ENCODE measurements at places on chromosomes 1 and 21.

- DNase-seq = no peak
Observed at GRCh38 chr1:227892489-227893299, 55.0 kb downstream of the WNT9A start.

DNA sequence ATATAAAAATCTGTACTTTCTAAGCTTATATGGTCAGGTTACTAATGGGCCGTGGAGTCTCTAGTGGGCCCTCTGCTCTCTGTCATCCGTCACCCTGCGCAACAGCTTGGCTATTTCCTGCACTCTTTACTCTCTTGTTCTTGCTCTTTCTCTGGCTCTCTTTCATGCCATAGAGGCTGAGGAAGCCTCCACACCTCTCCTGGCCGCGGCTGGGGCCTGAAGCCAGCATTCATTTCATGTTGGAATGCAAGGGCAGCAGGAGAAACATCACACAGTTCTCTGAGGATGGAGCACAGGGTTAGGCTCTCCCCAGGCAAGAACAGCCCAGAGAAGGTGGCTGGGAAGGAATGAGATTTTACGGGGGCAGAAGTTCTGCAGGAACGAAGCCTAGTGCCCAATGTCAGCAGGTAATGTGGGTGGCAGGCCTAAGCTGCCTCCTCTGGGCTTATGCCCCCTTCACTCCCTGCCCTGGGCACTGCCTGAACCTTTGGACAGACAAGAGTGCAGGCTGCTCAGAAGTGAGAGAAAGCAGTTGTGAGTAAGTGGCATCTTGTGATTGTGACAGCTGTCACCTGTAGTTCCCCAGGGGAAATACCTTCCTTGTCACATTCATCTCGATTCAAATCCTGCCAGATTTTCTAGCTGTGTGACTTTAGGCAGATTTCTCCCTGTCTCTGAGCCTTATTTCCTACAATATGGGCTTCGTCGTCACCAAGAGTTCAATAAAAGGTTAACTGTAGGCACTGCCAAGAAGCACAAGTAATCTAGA is 3.6 kb upstream of the FHAD1 start:
- DNase-seq = no peak

DNA sequence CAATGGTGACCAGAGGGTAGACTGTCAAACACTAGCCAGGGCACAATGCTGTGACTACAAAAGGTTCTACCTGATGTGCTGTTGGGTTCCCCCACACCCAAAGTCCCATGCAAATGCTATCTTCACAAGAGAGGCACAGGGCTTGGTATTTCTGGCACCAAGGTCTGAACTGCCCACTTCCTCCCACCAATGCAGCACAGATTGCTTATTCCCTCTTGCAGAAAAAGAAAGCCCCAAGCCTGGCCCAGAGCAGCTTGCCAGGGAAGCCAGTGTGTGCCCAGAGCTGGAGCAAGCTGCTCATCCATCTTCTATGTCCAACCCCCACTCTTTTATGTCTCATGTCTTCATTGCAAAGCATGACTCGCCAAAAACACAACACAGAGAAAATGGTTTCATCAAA is 149.4 kb upstream of the CAMK1G start:
- DNase-seq = no peak

- DNase-seq = no peak
Observed at GRCh38 chr1:24435782-24436365, 20.3 kb downstream of the NIPAL3 start.

DNA sequence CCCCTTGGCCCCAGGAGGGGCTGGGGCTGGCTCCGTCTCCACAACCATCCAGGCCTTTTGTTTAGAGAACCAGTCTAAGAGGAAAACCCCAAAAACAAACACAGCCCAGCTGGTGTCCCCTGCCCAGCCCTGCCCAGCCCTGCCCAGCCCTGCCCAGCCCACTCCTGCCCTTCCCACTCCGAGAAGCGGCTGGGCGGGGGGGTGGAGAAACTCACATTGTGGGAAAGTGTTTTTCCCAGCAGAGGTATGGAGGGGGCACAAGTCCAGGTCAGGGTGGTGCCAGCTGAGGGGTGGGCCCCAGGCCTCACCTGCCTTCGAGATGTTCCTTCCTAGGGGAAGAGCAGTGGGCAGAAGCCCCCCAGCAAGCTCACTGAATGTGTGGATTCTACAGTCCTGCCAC is 10.0 kb upstream of the FAM131C start:
- peak; percentile 53 for DNase-seq

DNA sequence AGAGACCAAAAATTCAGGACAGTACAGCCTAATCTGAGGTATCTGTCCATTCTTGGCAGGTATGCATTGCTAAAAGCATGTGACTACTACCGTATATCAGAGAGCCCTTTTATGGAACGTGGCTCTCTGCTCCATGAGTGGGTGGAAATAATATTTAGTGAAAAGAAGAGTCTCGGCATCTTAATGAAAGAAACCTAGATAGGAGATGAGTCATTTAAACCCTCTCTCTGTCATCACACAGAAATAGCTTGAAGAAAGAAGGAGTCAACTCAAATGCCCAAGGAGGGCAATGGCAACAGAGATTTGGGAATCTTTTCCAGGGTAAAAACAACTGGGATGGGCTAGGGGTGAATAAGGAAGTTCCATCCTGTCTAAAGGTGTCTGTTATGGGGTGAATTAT is 528.2 kb downstream of the SMYD3 start:
- no peak for DNase-seq

DNA sequence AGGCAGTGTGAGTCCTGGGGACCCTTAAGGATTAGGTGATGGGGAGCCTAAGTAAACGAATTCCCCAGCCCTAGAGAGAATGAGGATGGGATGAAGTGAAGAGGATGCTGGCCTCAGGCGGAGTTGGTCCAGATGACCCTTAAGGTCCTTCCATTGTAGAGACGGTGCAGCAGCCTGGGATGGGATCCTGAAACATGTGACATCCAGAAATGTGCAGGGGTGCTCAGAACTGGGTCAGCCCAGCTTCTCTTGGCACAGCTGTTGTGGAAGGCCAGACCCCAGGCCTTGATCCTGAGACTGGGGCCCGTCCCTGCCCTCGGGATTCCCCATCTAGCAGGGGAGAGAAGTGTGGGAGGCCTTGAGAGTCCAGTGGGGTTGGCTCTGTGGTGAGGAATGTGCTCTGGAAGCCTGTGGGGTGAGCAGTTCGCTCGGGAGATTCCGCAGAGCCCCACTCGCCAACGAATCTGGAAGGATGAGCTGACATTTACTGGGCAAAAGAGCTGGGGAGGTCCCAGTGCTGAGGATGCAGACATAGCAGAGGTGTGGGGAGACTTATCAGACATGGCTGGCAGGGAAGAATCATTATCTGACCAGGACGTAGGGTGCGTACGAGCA is 28.1 kb downstream of the A3GALT2 start:
- no peak for DNase-seq

DNA sequence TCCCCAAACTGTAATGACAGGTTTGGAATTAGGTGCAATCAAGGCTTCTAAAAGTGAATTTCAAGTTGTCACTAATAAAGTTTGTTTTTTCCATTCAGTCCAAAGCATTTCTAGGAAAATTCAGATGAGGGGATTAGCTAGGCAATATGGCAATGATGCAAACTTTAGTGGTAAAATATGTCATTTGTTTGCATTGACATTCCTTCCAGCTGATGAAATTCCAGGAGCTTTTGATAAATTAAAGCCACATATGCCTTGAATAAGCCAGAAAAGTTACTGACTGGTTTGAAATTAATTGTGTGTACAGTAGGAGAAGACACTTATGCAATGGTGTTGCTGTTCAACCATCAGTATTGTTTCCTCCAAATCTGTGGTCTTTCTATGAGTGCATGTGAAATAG is 57.8 kb downstream of the MROH9 start:
- no peak for DNase-seq

GRCh38 chr1:84283381-84283780 is 18.1 kb upstream of the SAMD13 start:
- no peak for DNase-seq

- DNase-seq = no peak
Observed at GRCh38 chr1:172699111-172699510, 40.2 kb downstream of the FASLG start.

- no peak for DNase-seq
Observed at GRCh38 chr1:225896937-225897549, 8.1 kb upstream of the LEFTY1 start.

GRCh38 chr1:10387677-10388386 is 11.0 kb upstream of the PGD start:
- DNase-seq = no peak

GRCh38 chr21:46229923-46230260 is 1.3 kb upstream of the LSS start:
- no peak for DNase-seq

DNA sequence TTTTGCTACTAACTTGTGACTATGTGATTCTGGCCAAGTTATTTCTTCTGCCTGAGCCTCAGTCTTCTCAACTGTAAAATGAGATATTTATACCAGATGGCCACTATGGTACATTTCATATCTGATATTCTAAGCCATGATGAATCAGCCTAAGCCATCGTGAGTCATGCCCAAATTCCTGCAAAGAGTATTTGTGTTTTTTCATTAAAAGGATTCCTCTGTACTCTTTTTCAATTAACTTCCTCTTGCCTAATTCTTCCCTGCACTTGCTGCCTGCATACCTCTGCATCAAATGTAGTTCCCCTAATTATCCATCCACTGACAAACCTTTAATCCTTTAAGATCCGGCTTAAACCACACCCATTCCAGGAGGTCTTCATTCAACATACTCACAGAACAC is 575.1 kb upstream of the BEND5 start:
- no peak for DNase-seq

DNA sequence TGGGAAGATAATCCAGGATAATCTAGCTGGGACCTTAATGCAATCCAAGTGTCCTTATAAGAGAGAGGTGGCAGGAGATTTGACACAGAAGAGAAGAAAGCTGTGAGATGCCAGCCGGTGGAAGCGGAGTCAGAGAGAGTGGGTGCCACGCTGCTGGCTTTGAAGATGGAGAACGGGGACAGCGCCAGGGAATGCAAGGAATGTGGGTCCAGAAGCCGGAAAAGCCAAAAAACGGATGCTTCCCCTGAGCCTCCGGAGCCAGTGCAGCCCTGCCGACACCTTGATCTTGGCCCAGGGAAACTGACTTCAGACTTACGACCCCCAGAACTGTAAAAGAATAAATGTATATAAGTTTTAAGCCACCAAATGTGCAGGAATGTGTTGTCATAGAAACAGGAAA is 152.6 kb downstream of the ZNF281 start:
- DNase-seq = no peak

GRCh38 chr1:182350839-182351238 is 40.8 kb downstream of the GLUL start:
- DNase-seq = no peak

DNA sequence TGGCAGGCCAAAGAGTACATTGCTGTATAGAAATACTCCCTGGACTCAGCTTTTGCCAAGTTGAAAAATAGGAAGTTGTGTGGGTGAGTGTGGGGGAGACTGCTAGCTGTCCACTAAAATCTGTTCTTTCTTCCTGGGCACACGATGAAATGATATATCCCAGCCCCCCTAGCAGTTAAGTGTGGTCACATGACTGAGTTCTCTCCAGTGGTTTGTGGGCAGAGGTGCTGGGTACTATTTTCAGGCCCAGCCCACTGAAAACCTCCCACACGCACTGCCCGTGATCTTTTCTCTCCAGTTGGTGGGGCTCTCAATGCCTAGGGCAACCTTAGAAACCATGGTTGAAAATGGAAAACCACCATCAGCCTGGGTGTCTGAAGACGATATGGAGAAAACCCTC is 119.7 kb upstream of the LMO4 start:
- no peak for DNase-seq

- no peak for DNase-seq
Observed at GRCh38 chr1:7847599-7847998, 5.3 kb downstream of the UTS2 start.

GRCh38 chr1:179263121-179263520 is 30.5 kb upstream of the SOAT1 start:
- DNase-seq = no peak

DNA sequence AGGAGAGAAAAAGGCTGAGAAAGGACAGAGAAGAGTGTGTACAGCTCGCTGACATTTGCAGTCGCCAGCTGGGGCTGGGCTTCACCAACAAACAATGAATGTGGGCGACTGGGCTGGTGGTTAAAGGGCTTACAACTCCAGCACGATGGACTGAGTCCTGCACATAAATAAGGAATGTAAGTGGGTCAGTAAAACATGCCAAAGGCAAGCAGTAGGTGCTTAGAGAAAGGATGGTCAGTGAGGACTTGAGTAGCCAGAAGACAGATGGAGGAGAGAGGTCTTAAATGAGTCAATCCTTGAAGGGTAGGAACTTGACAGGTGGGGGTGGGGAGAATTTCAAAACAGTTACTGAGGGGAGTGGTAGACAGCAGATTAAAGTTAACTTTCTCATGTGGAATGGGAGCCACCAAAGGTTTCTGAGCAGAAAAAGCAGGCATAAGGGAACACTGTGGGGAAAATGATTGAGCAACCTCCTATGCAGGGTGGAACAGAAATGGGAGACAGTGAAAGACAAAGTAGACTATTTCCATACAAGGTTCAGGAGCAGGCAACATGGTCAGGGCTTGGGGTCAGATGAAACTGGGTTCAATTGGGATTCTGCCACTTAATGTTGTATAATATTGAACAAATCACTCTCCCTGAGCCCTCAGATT is 37.4 kb downstream of the GADD45A start:
- DNase-seq = no peak

- no peak for DNase-seq
Observed at GRCh38 chr21:29540289-29540688, 241.6 kb downstream of the BACH1 start.

DNA sequence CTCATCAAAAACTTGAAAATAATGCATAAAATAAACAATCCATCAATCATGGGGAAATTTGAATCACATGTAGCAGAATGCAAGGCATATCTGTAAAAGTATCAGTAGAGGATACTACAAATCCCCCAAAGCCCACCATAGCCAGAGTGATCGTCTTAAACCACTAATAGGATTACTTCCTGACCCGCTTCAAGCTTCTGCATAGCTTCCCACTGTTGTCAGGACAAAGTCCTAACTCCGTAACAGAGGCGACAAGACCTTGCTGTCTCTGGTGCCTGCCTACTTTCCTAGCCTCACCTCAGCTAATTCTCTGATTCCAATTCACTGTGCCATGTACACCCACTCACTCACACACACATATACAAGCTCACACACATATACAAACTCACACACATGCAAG is 161.2 kb upstream of the NFIA start:
- DNase-seq = no peak

DNA sequence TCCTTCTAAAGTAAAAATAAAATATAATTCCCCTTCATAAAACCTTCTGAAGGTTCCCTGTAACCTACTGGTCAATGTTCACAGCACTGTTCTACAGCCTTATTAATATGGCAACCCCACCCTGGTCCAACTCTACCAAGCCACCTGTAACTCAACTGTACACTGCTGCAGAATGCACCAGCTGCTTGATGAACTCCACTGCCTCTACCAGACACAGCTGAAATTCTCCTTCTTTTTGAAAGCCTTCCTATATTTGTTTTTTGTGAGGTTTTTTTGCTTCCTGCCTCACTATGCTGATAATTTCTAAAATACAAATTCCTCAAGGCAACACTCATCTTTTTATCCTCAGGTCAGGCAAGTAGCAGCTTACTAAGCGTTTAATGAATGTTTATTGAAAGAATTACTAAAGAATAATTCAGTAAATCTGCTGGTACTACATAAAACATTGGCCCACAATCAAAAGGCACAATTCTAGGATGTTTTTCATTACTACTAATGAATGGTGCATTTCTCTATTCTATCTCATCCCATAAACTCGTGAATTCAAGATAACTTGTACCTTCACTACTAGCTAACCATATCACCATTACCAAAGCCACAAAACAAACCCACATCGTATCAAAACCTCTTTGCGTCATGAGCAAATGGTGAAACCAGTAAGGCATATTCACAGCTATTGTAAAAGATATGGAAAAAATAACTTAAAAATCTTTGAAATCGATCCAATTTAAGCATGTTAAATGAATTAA is 2.4 kb downstream of the SSX2IP start:
- no peak for DNase-seq

GRCh38 chr1:17927952-17928351 is 172.8 kb downstream of the ACTL8 start:
- no peak for DNase-seq
